ENCODE measurements at places on chromosomes 6 and 20.

DNA sequence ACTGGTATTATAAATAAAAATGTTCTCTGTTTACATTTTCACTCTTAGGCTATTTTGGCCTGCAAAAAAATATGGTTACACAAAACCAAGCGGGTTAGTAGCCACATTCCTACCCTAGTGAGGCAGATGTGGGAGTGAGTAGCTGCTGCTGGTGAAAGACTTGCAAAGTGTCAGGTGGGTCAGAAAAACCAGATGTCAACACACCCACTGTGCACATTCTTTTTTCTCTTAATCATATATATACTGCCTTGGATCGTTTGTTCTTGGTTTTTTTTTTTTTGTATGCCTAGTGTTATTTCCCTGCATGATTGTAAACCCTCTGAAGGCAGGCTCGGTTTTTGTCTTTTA is 68.0 kb upstream of the TFB1M start:
- DNase-seq = no peak

- no peak for DNase-seq
Observed at GRCh38 chr6:107972413-107973096, 14.5 kb upstream of the SEC63 start.

DNA sequence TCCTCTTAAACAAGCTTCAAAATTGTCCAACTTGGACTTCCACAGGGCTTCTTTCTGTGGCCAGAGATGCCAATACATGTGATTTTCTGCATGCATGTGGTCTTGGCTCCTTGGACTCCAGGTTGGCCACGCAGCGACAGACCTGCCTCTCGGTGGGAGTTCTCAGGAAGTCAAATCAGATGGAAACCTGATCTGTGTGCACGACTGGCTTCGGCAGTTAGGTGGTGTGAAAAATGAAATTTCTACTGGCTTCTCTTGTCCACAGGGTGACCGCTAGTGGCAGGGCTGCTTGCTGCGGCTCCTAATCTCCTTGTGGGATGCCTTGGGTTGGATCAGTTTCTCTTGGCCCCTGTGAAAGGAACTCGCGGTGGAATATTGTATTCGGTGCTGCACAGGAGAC is 57.3 kb downstream of the PHACTR3 start:
- no peak for DNase-seq

- no peak for DNase-seq
Observed at GRCh38 chr6:16519265-16520242, 241.7 kb downstream of the ATXN1 start.

GRCh38 chr20:62349556-62350097 is 17.5 kb downstream of the LAMA5 start:
- no peak for DNase-seq

- no peak for DNase-seq
Observed at GRCh38 chr20:6061544-6061943, 7.7 kb upstream of the LRRN4 start.

DNA sequence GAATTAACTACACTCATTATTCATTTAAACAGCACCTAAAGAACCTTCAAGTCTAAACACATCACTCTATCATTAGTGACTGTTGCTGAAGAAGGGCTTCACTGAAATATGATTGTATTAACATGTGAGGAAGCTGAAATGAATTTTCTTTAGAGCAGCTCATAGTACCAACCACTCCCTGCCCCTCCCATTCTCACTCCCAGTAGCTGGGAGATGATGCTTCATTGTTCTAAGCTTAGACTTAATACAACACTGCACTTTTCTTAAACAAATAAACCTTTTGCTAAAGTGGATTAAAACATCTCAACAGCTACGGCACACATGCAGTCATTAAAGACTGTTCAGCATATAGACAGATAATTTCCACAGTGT is 63.1 kb downstream of the ATXN1 start:
- no peak for DNase-seq

DNA sequence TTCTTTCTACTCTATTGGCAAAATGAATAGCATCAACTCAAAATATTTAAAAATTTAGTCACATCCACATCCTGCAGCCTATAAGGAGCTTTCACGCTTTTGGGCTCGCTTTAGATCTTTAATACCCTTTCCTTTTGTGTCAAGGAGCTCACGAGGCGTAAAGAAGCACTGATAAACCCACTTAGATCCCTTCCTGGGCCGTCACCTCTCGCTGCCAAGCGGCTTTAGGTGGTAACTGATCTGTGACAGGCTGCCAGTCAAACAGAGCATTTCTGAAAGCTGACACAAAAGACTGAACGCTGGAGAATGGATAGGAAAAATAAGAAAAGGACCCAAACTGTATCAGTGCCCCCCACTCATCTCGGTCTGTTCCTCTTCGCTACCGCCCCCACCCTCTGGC is 385.7 kb upstream of the MMS22L start:
- DNase-seq = no peak

DNA sequence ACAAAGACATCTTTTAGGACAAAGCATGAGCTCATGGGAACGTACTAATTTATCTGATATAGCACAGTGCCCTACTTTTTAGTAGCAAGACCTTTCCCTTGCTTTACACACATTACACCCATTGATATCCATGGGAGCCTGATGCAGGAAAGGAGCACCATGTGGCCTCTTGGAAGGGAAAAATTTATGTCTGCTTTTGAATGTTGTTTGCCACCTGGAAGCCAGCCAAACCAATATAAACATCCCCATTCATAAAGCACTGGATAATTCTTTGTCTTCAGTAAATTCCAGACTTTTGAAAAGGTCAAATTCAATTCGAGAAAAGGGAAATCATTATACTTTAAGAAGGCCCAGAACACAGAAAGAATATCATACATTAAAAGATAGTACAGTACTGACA is 152.3 kb upstream of the BEND6 start:
- no peak for DNase-seq

DNA sequence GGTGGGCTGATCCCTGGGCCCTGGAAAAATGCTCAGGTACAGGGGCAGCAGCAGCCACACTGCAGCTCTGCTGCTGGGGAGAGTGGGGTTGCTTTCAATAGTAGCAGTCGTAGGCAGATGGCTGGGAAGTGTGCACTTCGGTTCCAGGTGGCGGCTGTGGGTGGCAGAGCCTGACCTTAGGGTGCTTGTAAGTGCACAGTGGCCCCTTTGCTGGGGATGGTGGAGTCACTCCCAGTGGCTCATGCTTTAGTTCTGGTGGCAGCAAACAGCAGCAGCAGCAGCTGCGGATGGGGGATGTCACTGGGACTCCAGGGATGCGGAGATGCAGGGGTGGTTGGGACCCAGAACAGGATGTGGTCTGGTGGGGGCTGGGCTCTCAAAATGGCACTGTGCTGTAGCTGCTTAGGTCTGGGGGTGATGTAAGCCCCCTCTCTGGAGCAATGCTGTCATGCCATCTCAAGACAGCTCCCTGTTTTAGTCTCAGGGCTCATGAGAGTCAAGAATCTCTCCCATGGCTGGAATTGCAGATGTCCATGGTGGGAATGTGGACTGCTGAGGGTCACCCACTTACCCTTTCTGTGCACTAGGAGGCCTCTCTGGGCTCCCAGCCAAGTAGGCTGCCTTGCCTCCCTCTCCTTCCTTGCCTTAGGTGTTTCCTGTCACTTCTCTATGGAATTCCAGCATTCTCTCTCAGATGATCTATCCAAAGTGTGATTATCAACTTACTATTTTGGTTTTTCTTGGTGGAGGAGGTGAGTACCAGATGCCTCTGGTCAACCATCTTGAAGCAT is 146.7 kb upstream of the SLC22A23 start:
- DNase-seq = no peak

- DNase-seq = no peak
Observed at GRCh38 chr6:105488516-105489215, 85.8 kb upstream of the PREP start.

DNA sequence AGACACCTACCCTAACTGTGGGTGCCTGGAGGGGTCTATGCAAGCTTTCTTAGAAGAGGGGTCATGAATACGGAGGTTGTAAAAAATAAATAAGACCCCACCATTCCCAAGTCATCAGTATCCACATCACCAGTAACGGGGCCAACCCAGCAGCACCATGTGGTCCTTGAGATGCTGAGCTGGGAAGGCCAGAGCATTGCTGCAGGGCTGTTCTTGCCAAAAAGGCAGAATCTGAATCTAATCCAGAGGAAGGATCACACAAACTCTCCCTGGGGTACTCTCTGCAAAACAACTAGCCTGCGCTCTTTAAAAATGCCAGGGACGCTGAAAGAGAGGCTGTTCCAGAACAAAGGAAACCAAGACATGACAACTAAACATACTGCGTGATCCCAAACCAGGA is 43.2 kb downstream of the SSR1 start:
- no peak for DNase-seq

GRCh38 chr6:32858194-32858593 is 4.2 kb downstream of the PSMB9 start:
- DNase-seq = no peak

GRCh38 chr6:138796771-138797170 is 884 bp downstream of the ECT2L start:
- DNase-seq = no peak

- no peak for DNase-seq
Observed at GRCh38 chr6:4906293-4907276, 97.3 kb downstream of the RPP40 start.

GRCh38 chr20:44069203-44070011 is 117.6 kb downstream of the JPH2 start:
- DNase-seq = no peak

- DNase-seq = no peak
Observed at GRCh38 chr6:112439010-112439409, 91.9 kb downstream of the RFPL4B start.

GRCh38 chr6:31227143-31227542 is 44.7 kb downstream of the HLA-C start:
- DNase-seq = no peak

DNA sequence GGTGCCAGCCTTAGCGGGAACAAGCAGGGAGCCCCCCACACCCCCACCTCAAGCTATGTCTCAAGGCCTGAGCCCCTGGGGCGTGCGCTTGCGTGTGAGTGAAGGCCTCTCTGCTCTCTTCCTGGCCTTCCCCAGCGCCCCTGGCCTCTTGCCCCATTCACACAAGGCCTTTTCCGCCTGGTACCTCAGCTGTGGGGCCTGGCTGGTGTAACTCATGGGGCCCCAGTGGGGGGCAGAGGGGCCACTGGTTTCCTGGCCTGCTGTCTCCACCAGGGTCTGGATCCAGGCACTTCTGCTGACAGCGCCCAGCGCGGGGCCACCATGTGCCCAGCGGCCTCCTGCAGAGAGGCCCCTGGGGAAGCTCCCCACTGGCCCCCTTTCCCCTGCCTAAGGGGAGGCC is 34.7 kb downstream of the GNAS-AS1 start:
- no peak for DNase-seq

DNA sequence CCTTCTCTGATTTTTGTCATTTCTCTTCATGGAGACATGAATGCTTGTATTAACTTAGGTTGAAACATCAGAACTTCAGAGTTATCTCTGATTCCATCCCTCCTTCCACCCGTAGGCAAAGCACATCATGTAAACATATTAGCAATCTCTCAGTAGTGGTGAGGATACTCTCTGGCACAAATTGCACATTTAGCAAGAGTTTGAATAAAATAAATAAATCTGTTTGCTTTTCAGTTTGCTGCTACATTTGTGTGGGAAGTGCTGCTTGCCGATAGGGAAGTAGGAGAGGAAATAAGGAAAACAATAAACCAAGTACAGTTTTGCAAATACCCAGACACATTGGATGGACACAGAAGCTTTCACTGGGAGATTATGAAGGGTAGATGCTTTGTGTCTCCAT is 359.0 kb downstream of the BCKDHB start:
- no peak for DNase-seq

GRCh38 chr20:16692442-16692841 is 37.4 kb upstream of the SNRPB2 start:
- DNase-seq = no peak

- no peak for DNase-seq
Observed at GRCh38 chr6:41429506-41430504, 94.4 kb downstream of the NCR2 start.

- DNase-seq = no peak
Observed at GRCh38 chr6:159074876-159075275, 30.1 kb upstream of the TAGAP start.

DNA sequence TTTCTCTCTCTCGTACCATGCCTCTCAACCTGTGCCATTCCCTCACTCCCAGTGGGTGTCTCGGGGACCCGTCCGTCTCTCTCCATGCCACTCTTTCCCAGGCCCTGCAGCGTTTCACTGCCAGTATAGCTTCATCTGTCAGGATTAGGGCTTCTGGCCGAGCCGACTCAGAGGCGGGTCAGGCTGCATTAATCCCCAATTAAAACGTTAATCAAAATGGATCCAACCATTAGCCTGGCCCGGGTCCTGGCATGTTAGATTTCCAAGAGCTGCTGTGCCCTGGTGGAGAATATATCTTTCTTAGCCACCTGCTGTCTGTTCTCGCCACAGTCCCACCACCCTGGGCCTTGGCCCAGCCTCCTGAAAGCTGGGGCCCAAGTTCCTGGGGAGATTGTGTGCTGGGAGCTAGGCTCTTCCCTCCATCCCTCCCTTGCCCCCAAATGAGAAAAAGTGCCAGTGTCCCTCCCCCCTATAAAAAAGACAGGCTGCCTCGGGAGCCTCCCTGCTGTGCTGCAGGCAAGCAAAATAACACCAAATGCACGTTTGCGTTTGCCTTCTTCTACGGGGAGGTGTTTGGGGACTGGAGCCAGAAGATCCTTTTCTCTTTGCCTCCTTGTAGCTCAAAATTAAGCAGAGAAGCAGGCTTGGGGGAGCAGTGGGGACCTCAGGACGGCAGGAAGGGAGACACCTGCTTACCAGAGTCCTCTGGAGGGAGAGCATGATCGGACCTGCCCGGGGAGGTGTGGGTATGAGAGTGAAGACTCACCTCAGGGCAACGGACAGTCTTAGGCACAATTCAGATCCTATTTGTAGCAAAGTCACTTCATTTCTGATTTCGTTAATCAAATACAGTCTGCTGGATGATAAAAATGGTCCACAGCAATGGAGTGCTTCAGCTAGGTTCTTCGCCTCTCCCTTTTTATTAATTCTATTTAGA is 3.0 kb downstream of the KCNG1 start:
- DNase-seq = no peak

DNA sequence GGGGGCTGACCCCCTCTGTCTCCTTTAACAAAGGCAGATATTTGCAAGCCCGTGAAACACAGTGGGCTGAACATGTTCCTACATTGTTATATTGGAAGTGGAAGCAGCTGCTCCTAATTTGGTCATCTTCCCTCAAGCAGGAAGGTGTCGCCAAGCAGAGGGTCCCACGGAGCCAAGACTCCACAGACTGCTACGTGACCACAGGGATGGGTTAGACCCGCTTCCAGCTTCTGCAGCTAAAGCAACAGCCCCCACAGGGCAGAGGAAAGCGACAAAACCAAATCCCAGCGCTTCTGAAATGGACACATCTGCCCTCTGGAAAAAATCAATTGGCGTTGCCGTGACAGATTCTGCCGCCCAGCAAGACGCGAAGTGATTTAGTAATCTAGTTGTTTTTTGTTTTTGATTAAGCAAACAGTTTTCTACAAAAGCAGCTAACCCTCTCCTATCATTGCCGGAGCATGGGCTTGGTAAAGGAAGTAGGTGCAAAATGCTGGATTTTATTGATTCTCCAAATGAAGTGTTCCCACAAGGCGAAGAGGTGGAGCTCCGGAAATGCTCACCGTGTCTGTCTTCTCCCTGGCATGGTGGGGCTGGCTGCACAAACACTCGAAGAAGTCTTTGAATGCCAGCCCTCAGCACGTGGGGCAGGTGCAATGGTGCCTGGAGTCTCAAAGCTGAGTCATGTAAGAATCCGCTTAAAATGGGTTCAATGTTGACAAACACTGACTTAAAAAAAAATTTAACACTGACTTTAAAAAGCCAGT is 79.4 kb upstream of the FRMD1 start:
- no peak for DNase-seq

GRCh38 chr6:28871335-28872156 is 52.2 kb downstream of the TRIM27 start:
- DNase-seq = no peak

All from esophagus squamous epithelium (tissue), 5 donors.